Ovary (tissue), 10 donors: ENCODE measurements at places on chromosomes 5 and 9.
A peak's percentile ranks its signal among the peaks of the same experiment; 100 is the strongest.

- no peak for DNase-seq
Measured at GRCh38 chr5:172162323-172162986, 25.6 kb downstream of the STK10 start.

GRCh38 chr9:33167972-33168461 lies 881 bp upstream of the B4GALT1 start:
- DNase-seq: no peak

- no peak for DNase-seq
Measured at GRCh38 chr9:124218438-124218982, 39.2 kb upstream of the NEK6 start.

DNA sequence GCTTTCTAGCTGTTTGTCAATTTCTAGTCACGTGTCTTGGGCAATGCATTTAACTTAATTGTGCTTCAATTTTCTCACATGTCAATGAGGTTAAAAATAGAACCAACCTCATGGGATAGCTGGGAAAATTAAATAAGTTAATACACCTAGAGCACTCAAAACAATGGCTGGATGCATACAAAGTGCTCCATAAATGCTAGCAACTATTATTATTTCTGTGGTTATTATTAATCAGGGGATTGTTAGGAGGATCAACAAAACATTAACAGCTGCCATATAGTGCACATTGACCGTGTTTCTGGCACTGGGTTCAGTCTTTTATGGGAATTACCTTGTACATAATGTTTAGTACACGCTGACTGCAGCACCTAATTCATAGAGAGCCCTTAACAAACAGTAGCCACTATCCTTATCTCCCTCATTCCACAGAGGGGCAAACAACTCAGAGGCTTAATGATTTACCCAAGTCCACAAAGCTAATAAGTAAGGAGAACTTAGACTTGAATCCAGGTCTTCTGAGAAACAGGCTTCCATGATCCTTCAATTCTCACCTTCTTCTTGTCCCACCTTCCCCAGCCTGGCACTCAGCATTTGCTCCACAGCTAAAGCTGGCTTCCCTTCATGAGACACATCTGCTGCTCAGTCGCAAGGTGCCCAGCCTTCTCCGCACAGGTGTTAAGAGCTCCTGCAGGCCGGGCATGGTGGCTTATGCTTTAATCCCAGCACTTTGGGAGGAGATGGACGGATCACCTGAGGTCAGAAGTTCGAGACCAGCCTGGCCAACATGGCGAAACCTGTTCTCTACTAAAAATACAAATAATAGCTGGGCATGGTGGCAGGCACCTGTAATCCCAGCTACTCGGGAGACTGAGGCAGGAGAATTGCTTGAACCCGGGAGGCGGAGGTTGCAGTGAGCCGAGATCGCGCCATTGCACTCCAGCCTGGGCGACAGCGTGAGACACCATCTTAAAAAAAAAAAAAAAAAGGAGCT lies 137.4 kb upstream of the ABCA1 start:
- no peak for DNase-seq

- DNase-seq: no peak
Measured at GRCh38 chr9:4725706-4726442, 15.1 kb downstream of the AK3 start.

DNA sequence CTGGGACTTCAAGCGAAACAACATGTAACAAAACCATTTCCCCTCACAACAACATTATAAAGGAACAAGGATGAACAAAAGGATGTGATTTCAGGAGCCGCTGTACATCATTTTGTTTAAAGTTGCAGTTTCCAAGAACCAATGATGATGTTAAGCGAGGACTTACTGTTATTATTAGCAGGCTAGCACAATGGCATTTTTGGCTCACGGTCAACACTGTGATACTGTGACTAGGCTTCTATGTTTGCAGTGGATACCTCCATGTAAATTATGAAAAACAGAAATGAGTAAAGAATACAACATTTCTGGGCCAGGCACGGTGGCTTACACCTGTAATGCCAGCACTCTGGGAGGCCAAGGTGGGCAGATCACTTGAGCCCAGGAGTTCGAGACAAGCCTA lies 113.0 kb downstream of the AUH start:
- no peak for DNase-seq

DNA sequence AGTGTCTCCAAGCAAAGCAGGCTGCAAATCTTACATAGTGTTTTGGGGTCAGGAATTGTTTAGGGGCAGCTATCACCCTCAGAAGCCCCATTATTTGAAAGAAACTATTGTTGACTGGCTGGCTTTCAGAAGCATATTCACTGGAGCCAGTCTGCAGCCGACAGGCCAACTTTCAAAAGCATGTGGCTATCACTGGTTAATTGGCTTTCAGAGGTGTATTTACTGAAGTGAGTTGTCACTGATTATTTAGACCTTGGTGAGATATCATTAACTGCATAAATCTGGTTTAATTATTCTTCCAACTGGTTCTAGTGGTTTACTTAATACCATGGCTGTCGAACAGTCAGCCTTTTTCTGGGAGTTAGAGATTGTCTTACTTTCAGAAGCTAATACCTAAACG lies 247.0 kb downstream of the CWC27 start:
- DNase-seq: no peak

GRCh38 chr9:93346231-93347112 lies 105.0 kb upstream of the FAM120A start:
- no peak for DNase-seq

- DNase-seq: no peak
Measured at GRCh38 chr9:98380065-98380681, 124.7 kb upstream of the TBC1D2 start.

DNA sequence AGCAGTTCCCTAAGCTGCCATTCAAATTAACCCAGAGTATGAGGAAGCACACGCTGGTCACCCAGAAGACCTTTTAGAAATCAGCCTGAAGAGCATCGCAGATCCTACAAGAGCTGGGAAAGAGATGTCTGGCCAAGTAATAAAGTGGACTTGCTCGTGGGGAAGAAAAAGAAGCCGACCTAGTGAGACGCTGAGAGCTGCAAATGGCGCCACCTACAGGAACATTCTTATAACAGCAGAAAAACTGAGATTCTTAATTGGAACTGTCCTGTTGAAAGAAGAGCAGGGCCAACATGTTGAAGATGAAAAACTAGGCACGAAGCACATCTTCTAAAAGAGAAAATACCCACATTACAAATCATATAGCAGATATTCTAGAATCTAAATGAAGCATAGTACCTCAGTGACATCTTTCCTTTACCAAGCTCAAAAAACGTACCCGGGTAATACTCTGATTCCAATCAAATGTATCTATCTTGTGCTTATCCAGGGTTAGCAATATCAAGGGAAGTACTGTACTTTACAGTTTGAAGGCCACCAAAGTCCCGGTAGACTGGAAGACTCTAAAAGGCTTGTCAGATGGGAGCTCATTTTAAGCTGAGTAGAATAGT lies 3.9 kb upstream of the GNAQ start:
- peak; percentile 49 for DNase-seq

DNA sequence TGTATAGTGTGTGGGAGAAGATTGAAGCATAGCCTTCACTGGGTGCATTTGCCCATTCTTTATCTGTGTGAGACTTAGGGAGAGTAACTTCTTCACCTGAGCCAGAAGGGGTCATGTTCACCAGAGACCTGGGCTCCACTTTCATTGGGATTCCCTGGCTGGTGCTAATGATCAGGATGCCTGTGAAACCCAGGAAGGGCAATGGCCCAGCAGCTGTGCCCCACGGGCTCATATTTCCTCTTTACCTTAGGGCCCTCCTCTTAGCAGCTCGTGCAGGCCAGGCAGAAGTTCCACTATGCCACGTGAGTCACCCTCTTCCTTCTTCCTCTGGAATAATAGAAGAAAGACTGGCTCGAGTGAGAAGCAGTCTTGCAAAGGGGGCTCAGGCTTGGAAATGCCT lies 5.0 kb downstream of the PPARGC1B start:
- DNase-seq: no peak

GRCh38 chr5:173669483-173669882 lies 53.0 kb upstream of the BOD1 start:
- DNase-seq: no peak

- DNase-seq: no peak
Measured at GRCh38 chr9:132647355-132647754, 22.4 kb downstream of the DDX31 start.

DNA sequence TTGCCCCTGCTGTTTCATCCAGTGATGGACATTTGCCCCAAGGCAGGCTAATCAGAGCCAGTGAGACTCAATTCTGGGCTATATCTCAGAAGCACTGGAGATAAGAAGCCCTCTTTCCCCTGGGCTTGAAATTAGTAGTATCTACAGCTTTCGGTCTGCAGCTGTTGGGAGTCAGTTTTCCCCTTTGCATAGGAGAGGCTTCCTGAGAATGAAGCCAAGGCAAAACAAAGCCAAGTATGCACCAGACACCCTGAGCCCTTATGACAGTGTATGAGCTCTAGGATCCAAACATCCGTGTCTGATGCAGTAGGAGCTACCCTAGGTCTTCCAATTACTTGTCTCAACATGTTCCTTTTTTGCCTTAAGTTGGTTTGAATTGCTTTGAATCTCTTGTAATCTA lies 79.2 kb upstream of the PANK3 start:
- DNase-seq: no peak

GRCh38 chr5:132629230-132629944 lies 28.6 kb upstream of the IL13 start:
- no peak for DNase-seq

DNA sequence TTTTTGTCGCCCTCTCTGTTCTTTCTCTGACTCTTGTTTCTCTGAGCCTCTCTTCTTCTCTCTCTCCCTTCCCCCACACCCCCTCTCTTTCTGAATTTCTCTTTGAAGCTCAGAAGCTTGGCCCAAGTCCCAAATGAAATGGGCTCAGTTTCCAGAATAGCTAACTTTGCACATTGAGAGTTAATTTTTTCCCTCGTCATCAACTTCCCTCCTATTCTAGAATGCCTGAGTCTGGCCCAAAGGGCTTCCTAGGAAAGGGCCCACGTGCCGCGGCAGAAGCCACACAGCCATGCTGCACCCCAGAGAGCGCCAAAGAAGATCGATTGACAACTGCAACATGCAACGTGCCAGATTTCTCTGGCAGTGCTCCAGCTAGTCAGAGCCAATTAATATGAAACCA lies 588.8 kb upstream of the KLF4 start:
- DNase-seq: no peak

DNA sequence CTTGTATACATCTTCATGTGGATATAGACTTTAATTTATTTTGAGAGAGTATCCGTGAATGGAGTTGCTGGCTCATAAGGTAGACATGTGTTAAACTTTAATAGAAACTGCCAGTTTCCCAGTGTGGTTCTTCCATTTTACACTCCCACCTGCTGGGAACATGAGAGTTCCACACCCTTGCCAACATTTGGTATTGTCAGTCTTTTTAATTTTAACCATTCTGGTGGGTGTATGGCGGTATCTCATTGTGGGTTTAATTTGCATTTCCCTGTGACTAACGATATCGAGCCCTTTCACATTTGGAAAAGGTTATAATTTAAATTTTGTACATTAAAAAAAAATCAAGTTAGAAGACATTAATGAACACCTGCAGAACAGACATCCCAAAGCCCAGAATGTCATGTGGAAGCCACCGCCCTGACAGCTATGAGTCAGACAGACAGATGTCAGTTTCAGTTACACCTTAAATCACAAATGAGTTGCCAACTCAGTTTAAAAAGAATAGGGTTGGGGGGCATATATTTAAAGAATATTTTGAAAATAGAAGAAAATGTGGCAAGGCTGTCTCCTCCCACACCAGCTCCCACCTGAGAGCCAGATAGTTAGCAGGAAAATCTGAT lies 36.9 kb downstream of the ANKRD33B start:
- no peak for DNase-seq

DNA sequence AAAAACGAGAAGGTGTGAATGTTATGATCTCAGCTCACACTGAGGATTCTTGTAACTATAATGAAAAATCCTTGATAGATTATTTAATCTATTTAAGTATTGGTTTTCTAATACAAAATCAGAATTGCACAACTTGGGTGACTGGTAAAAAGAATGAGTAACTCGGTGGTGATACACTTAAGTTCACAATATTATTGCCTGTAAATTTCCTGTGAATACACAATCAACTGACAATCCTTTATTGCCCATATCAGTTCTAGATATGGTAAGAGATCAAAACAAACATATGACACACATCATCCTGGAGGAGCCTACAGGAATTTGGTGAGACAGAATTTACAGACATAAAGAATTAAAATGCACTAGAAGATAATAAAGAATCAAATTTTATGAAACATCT lies 14.1 kb upstream of the LURAP1L start:
- no peak for DNase-seq

DNA sequence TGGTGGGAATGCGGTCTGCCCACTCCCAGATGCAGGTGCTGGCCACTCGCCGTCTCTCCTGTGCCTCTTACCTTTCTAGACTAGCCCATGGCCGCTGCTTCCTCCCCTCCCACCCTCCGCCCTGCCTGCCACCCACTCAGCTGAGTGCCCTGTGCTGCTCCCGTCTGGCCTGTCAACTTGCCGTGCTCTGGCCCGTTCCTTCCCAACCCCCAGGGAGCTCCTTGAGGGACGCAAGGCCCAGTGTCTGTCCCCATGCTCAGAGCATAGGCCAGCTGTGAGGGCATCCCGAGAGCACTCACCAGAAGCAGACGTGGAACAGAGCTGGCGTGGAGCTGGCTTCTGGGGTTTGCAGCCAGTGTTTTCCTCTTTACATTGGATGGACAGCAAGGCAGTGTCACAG lies 20.2 kb downstream of the HNRNPH1 start:
- no peak for DNase-seq

DNA sequence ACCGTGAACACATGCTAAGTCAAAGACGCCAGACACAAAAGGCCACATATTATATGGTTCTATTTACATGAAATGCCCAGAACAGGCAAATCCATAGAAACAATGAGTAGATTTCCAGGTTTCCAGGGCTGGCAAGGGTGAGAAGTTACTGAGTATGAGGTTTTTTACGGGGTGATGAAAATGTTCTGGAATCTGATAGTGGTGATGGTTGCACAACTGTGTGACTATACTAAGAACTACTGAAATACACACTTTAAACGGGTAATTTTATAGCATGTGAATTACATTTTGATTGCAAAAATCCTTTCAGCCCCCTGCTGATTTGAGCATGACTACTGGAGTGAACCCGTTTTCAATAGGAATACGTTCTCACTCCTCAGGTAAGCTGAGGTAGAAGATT lies 46.7 kb upstream of the TBC1D9B start:
- DNase-seq: no peak

GRCh38 chr5:160357861-160358411 lies 12.5 kb downstream of the C1QTNF2 start:
- no peak for DNase-seq

- DNase-seq: no peak
Measured at GRCh38 chr5:100165309-100165708, 369.9 kb upstream of the FAM174A start.
